Colonic mucosa (tissue), 4 donors: ENCODE measurements at places on chromosomes 7 and 10. TPM values are rescaled to one million over a fixed set of nuclear protein-coding genes. Genes with fewer than 3 reads are reported as not detected.
A peak's percentile ranks its signal among the peaks of the same experiment; 100 is the strongest.

- no peaks in the 10 kb centered on the region for H3K4me1 ChIP-seq
- no peaks in the 10 kb centered on the region for H3K27me3 ChIP-seq
- no peak for DNase-seq
- H3K36me3 ChIP-seq = no peaks in the 10 kb centered on the region
Observed at GRCh38 chr10:113527211-113527906, 25.5 kb upstream of the HABP2 start.

- H3K27ac ChIP-seq = peak overlapping the region; percentile 64
- DNase-seq = peak; percentile 50
- no peaks in the 10 kb centered on the region for H3K36me3 ChIP-seq
- H3K27me3 ChIP-seq = no peaks in the 10 kb centered on the region
- peaks cover 5% of the 10 kb centered on the region for H3K4me1 ChIP-seq
Observed at GRCh38 chr7:65980478-65981250, 1.3 kb downstream of the GUSB start.

- H3K36me3 ChIP-seq = no peaks in the 10 kb centered on the region
- no peaks in the 10 kb centered on the region for H3K4me1 ChIP-seq
- DNase-seq = no peak
- no peak overlapping the region for H3K4me3 ChIP-seq
Observed at GRCh38 chr7:121447911-121448300, 51.8 kb upstream of the FAM3C start.

GRCh38 chr7:124106575-124106974 is 73.7 kb upstream of the TMEM229A start:
- H3K36me3 ChIP-seq = no peaks in the 10 kb centered on the region
- no peaks in the 10 kb centered on the region for H3K27me3 ChIP-seq
- H3K4me1 ChIP-seq = no peaks in the 10 kb centered on the region
- DNase-seq = no peak
- H3K27ac ChIP-seq = no peak overlapping the region

DNA sequence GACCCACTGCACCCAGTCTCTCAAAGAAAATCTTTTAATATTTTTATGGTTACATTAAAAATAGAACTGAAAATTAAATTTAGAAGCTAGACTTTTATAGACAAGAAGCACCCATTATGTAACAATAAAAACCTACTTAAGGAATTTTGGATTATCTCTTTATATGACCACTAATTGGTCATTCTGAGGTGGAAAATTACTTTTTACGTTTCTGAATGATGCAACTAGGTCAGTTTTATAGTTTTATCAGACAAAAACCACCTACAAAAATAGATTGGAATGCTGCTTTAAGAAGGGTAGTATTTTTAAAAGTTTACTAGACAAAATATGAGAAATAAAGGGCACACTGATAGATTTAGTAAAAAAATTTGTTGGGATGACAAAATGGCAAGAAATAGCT is 16.5 kb downstream of the SYPL1 start:
- H3K27ac ChIP-seq = no peak overlapping the region
- no peaks in the 10 kb centered on the region for H3K27me3 ChIP-seq
- no peak overlapping the region for H3K4me3 ChIP-seq
- H3K4me1 ChIP-seq = no peaks in the 10 kb centered on the region
- H3K36me3 ChIP-seq = no peaks in the 10 kb centered on the region

DNA sequence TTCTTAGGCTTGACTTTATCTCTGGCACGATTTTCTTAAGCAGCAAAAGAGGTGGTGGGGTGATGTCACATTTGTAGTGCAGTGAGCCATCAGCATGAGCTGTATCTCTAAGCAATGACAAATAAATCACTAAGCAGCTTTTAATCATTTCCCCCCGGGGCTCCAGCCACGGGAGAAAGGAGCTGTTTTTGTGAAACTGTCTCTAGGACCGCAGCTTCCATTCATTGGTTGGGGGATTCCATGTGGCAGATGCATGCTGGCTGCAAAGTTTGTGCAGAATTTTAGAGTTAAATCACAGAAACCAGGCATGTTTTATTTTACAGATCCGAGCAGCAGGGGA is 464 bp downstream of the KIAA1217 start:
- no peak for DNase-seq
- H3K27me3 ChIP-seq = no peaks in the 10 kb centered on the region
- peak overlapping the region; percentile 43 for H3K4me3 ChIP-seq
- no peaks in the 10 kb centered on the region for H3K36me3 ChIP-seq
- H3K4me1 ChIP-seq = no peaks in the 10 kb centered on the region
- peak overlapping the region; percentile 65 for H3K27ac ChIP-seq

DNA sequence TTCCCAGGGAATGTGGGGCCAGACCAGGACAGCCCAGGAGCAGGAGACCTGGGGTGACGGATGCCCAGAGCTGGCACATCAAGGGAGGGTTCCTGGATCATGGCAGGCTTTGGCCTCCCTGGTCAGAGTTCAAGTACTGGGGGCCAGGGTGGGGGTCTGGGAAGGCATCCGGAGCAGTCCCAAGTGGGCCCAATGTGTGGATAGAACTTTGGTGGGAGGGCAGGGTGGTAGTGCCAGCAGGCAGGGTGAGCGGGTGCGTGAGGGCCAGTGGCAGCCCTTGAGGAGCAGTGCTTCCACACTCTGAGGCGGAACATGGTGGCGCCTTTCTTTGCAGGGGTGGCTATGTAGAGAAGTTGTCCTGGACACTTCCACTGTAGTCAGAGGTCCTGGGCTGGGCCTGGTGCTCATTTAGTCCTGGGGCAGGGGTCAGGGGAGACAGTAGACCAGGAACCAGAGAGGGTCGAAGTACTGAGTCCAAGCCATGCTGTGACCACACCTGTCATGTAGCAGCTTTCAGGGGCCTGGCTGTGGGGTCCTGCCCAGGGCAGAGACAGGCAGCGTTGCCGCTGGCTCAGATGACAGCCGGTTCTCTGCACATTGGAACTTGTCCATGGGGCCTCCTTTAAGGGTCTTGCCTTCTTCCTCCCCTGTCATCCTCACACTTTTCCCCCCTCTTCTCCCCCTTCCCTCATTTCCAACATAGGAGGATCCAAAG is 22.2 kb upstream of the CSGALNACT2 start:
- DNase-seq = no peak
- H3K27ac ChIP-seq = no peak overlapping the region
- no peaks in the 10 kb centered on the region for H3K36me3 ChIP-seq
- H3K4me3 ChIP-seq = no peak overlapping the region

GRCh38 chr10:51272555-51272954 is 198.3 kb downstream of the PRKG1 start:
- H3K4me3 ChIP-seq = no peak overlapping the region
- DNase-seq = no peak
- H3K4me1 ChIP-seq = no peaks in the 10 kb centered on the region
- no peak overlapping the region for H3K27ac ChIP-seq
- H3K27me3 ChIP-seq = no peaks in the 10 kb centered on the region

The PNLIP gene
- 5.0 TPM for total RNA-seq

GRCh38 chr10:34624323-34625153 is 190.6 kb downstream of the PARD3 start:
- no peak overlapping the region for H3K27ac ChIP-seq
- no peaks in the 10 kb centered on the region for H3K36me3 ChIP-seq
- H3K27me3 ChIP-seq = no peaks in the 10 kb centered on the region
- H3K4me3 ChIP-seq = no peak overlapping the region
- peaks cover 6% of the 10 kb centered on the region for H3K4me1 ChIP-seq
